Activated CD4-positive, alpha-beta T cell treated with anti-CD3 and anti-CD28 coated beads for 36 hours (primary cell): ENCODE measurements at places on chromosomes 2 and 18. TPM values are rescaled to one million over a fixed set of nuclear protein-coding genes. Genes with fewer than 3 reads are reported as not detected.

Gene COL3A1
- 0.05 TPM for total RNA-seq

Gene CWC22
- 25.3 TPM for total RNA-seq

Gene LINC00305
- total RNA-seq = not detected

Gene CFAP221
- total RNA-seq = not detected

Gene NEU2
- not detected for total RNA-seq

Gene TMEFF2
- total RNA-seq = not detected

Gene SRD5A2
- not detected for total RNA-seq

Gene CTLA4
- total RNA-seq = 121 TPM

Gene CYP27C1
- total RNA-seq = not detected

Gene TCF23
- total RNA-seq = 0.02 TPM

Gene ARHGEF33
- total RNA-seq = 0.09 TPM

- no peak overlapping the region for H3K27ac ChIP-seq
- no peaks in the 10 kb centered on the region for H3K27me3 ChIP-seq
- H3K4me1 ChIP-seq = no peaks in the 10 kb centered on the region
- DNase-seq = no peak
- H3K4me3 ChIP-seq = no peak overlapping the region
These were observed 377.4 kb downstream of the DLGAP1 start for GRCh38 chr18:4077721-4078120.

GRCh38 chr18:13868501-13869271 lies 44.7 kb downstream of the MC5R start:
- H3K36me3 ChIP-seq = no peaks in the 10 kb centered on the region
- H3K4me3 ChIP-seq = no peak overlapping the region
- DNase-seq = no peak
- peaks cover 45% of the 10 kb centered on the region for H3K27me3 ChIP-seq

- H3K4me3 ChIP-seq = no peak overlapping the region
- DNase-seq = peak; percentile 2
- H3K36me3 ChIP-seq = no peaks in the 10 kb centered on the region
- peaks cover 41% of the 10 kb centered on the region for H3K4me1 ChIP-seq
- no peaks in the 10 kb centered on the region for H3K27me3 ChIP-seq
- H3K27ac ChIP-seq = no peak overlapping the region
These were observed 137.4 kb downstream of the SMAD7 start for GRCh38 chr18:48813321-48813720.

- no peaks in the 10 kb centered on the region for H3K4me1 ChIP-seq
- no peak for DNase-seq
- no peaks in the 10 kb centered on the region for H3K36me3 ChIP-seq
- peaks cover 4% of the 10 kb centered on the region for H3K27me3 ChIP-seq
These were observed 25.2 kb downstream of the CAPN13 start for GRCh38 chr2:30781961-30782533.

DNA sequence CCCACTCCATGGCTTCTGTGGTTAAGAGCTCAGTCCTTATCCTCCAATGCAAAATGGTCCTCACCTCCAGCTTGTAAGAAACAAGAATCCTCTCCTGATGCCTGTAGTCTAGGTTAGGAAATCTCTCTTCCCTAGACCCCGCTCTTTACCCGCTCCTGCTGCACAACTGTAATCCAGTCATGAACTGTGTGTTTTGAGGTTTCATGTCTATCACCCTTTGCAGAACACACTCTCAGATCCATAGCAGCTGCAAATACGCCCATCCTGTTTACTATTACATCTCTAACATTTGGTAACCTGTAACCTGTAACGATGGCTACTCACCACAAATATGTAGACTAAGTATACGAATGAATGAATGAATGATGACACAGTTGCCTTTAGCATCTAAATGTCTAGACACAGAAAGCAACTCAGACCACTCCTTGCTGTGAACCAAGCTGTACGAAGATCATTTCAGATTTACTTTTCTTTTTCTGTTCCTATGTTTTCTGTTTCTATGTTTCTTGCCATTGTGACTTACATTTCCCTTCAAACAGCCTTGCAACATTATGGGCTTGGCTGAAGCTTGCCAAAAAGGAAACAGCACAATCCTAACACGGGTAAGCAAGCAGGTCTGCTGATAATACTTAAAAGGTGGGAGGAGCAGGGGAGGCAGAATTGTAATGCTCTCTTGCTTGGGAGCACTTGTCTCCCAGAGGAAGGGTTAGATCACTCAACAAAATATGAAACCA lies 53.7 kb downstream of the EPHA4 start:
- no peak overlapping the region for H3K4me3 ChIP-seq
- DNase-seq = peak; percentile 24
- H3K27me3 ChIP-seq = no peaks in the 10 kb centered on the region
- no peaks in the 10 kb centered on the region for H3K36me3 ChIP-seq
- no peak overlapping the region for H3K27ac ChIP-seq

DNA sequence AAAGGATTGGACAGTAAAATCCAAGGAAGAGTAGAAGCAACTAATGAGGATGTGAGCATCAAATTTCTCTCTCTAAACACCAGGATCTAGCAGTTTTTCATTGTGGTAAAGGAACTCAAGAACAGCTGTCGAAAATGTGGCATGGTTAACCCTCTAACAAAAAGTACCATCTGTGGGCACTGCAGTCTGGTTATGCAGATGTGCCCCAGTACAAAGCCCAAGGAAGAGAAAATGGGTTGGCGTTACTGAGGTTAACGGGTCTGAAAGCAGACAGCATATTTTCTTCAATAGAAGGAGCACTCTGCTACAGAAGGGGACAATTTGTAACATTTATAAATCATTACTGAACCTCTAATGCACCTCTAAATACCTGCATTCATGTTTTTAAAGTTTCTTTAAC lies 253.0 kb upstream of the HNRNPA3 start:
- H3K4me1 ChIP-seq = no peaks in the 10 kb centered on the region
- H3K36me3 ChIP-seq = no peaks in the 10 kb centered on the region
- no peak overlapping the region for H3K4me3 ChIP-seq
- no peak overlapping the region for H3K27ac ChIP-seq

GRCh38 chr2:240452462-240453256 lies 17.2 kb downstream of the GPC1 start:
- peak; percentile 22 for DNase-seq
- no peak overlapping the region for H3K27ac ChIP-seq
- H3K4me1 ChIP-seq = peaks cover 4% of the 10 kb centered on the region
- peaks cover 30% of the 10 kb centered on the region for H3K27me3 ChIP-seq
- peak overlapping the region; percentile 38 for H3K4me3 ChIP-seq
- no peaks in the 10 kb centered on the region for H3K36me3 ChIP-seq

DNA sequence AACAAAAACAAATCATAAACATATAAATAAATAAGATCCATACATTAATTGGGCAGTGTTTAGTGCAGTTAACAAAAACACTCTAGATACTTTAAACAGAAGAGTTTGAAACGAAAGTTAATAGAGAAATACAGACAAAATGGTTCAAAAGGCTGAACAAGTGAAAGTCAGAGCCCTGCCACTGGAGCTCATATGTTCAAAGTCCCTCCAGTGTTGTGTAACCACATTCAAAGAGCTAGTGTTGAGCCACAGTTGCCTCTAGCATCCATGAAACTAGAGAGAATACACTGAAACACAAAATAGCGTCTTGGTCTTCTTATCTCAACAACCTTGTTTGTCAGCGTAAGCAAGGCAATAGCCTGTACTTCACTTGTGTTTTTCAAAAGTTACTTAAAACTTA lies 1309.8 kb upstream of the NRXN1 start:
- H3K4me3 ChIP-seq = no peak overlapping the region
- DNase-seq = no peak
- no peaks in the 10 kb centered on the region for H3K4me1 ChIP-seq
- no peak overlapping the region for H3K27ac ChIP-seq

DNA sequence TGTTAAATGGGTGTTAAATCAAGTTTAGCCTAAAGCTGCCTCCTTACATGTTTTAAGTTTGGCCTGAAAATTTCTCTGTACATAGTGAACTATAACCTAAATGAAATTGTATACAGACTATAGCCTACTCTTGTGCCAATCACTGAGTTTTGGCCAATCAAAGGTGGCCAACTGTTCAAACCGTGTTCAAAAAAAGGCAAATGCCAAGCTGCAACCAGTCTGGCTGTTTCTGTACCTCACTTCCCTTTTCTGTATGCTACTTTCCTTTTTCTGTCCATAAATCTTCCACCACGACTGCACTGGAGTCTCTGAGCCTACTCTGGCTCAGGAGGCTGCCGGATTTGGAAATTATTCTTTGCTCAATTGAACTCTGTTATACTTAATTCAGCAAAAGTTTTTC lies 121.0 kb downstream of the SPOPL start:
- H3K4me1 ChIP-seq = no peaks in the 10 kb centered on the region
- no peak overlapping the region for H3K4me3 ChIP-seq
- H3K27ac ChIP-seq = no peak overlapping the region
- peaks cover 13% of the 10 kb centered on the region for H3K27me3 ChIP-seq

GRCh38 chr2:22855761-22856184 lies 529.2 kb upstream of the KLHL29 start:
- no peak overlapping the region for H3K27ac ChIP-seq
- no peak overlapping the region for H3K4me3 ChIP-seq
- no peaks in the 10 kb centered on the region for H3K27me3 ChIP-seq
- DNase-seq = no peak

DNA sequence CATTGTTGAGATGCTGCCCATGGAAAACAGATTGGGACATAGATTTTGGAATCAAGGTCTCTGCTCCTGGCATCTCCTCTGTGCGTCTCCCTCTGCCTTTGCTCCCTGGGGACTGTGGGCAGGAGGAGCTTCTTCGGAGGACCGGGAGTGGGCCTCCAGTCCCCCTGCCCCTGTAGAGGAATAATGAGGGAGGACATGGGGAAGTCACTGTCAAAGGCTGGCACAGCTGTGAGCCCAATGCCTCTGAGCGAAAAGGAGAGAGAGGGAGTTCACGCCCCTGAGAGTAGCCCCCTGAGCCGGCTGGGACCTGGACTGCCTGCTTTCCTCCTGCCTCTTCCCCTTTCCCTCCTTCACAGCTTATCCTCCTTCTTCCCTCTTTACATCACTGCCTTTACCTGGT lies 195.0 kb downstream of the LOXHD1 start:
- H3K4me3 ChIP-seq = no peak overlapping the region
- H3K27me3 ChIP-seq = peaks cover 7% of the 10 kb centered on the region
- H3K4me1 ChIP-seq = no peaks in the 10 kb centered on the region
- H3K27ac ChIP-seq = no peak overlapping the region

DNA sequence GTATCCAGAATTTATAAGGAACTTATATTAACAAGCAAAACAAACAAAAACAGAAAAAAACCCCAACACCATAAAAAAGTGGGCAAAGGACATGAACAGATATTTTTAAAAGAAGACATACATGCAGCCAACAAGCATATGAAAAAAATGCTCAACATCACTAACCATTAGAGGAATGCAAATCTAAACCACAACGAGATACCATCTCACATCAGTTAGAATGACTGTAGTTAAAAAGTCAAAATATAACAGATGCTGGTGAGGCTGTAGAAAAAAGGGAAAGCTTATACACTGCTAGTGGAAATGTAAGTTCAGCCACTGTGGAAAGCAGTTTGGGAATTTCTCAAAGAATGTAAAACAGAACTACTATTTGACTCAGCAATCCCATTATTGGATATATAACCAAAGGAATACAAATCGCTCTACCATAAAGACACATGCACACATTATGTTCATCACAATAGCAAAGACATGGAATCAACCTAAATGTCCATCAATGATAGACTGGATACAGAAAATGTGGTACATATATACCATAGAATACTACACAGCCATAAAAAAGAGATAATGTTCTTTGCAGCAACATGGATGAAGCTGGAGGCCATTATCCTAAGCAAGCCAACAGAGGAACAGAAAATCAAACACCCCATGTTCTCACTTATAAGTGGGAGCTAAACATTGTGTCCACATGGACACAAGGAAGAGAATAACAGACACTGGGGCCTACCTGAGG lies 25.3 kb downstream of the PREPL start:
- H3K27me3 ChIP-seq = no peaks in the 10 kb centered on the region
- H3K4me3 ChIP-seq = no peak overlapping the region
- H3K27ac ChIP-seq = no peak overlapping the region
- peaks cover 3% of the 10 kb centered on the region for H3K4me1 ChIP-seq
- no peak for DNase-seq

GRCh38 chr2:210663631-210664089 lies 107.3 kb downstream of the CPS1 start:
- no peaks in the 10 kb centered on the region for H3K27me3 ChIP-seq
- DNase-seq = no peak
- H3K27ac ChIP-seq = no peak overlapping the region
- H3K36me3 ChIP-seq = no peaks in the 10 kb centered on the region
- no peak overlapping the region for H3K4me3 ChIP-seq
- no peaks in the 10 kb centered on the region for H3K4me1 ChIP-seq

GRCh38 chr2:14516844-14517243 lies 115.7 kb upstream of the LRATD1 start:
- H3K36me3 ChIP-seq = no peaks in the 10 kb centered on the region
- no peaks in the 10 kb centered on the region for H3K4me1 ChIP-seq
- H3K4me3 ChIP-seq = no peak overlapping the region
- H3K27me3 ChIP-seq = no peaks in the 10 kb centered on the region

DNA sequence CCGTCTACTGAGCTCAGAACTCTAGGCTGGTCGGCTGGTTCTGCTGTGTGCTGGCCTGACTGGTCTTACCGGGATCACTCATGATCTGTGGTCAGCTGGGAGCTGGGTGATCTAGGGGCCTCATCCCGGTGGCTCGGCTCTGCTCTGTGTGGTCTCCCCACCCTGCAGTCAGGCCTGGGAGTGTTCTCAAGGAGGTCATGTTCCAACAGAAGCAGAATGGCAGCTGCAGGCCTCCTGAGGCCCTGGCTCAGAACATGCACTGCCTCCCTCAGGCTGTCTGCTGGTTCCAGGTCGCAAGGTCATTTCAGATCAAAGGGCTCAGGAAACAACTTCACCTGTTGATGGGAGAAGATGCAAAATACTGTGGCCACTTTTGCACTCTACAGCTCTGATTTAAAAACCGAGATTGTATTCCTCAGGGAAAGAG lies 81.1 kb upstream of the RFX8 start:
- H3K4me3 ChIP-seq = no peak overlapping the region
- no peaks in the 10 kb centered on the region for H3K27me3 ChIP-seq
- peaks cover 4% of the 10 kb centered on the region for H3K36me3 ChIP-seq
- peaks cover 21% of the 10 kb centered on the region for H3K4me1 ChIP-seq
- no peak for DNase-seq

DNA sequence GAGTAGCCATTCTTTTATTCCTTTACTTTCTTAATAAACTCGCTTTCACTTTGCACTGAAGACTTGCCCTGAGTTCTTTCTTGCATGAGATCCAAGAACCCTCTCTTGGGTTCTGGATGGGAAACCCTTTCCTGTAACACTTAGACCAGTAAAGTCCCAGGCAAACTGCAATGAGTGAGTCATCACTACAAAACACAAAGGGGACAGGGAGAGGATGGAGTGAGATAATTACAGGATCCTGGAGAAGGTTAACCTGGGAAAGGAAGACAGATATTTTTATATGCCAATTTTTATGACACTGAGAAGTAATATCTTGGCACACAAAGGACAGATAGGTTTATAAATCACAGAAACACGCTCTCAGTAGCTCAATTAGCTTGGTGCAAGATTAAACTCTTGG lies 48.7 kb downstream of the EHD3 start:
- DNase-seq = no peak
- H3K27me3 ChIP-seq = no peaks in the 10 kb centered on the region
- H3K27ac ChIP-seq = no peak overlapping the region
- H3K4me3 ChIP-seq = no peak overlapping the region

GRCh38 chr18:29326214-29326613 lies 1149.3 kb upstream of the CDH2 start:
- no peaks in the 10 kb centered on the region for H3K27me3 ChIP-seq
- no peak overlapping the region for H3K4me3 ChIP-seq
- no peak overlapping the region for H3K27ac ChIP-seq
- no peaks in the 10 kb centered on the region for H3K4me1 ChIP-seq
- DNase-seq = no peak
- H3K36me3 ChIP-seq = no peaks in the 10 kb centered on the region

GRCh38 chr2:174176898-174177297 lies 71.4 kb downstream of the OLA1 start:
- peaks cover 2% of the 10 kb centered on the region for H3K4me1 ChIP-seq
- no peaks in the 10 kb centered on the region for H3K27me3 ChIP-seq
- H3K27ac ChIP-seq = no peak overlapping the region
- H3K4me3 ChIP-seq = no peak overlapping the region
- H3K36me3 ChIP-seq = peaks cover 41% of the 10 kb centered on the region
